Thoracic aorta (tissue), 2 donors: ENCODE measurements at places on chromosomes 2 and 18.

- DNase-seq = no peak
Observed at GRCh38 chr18:46337271-46337670, 233.1 kb downstream of the HAUS1 start.

- DNase-seq = no peak
Observed at GRCh38 chr2:68747900-68748299, 13.3 kb downstream of the ARHGAP25 start.

DNA sequence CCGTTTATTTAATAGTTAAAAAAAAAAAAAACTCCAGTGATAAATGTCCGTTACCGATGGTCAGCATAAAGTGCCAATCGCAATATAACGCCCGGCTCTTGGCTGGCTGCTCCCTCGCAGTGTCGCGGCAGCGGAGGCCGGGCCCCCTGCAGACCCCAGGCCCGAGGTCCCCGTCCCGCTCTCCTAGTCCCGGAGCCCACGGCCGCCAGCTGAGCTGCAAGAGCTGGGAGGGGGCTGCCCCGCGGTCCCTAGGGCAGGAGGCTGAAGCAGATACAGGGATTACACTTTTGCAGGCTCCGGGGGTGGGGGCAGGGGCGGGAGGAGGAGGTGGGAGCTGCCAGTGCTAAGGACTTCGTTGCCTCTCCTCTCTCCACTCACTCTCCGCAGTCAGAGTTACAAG, 6.9 kb downstream of the OSR1 start:
- no peak for DNase-seq

DNA sequence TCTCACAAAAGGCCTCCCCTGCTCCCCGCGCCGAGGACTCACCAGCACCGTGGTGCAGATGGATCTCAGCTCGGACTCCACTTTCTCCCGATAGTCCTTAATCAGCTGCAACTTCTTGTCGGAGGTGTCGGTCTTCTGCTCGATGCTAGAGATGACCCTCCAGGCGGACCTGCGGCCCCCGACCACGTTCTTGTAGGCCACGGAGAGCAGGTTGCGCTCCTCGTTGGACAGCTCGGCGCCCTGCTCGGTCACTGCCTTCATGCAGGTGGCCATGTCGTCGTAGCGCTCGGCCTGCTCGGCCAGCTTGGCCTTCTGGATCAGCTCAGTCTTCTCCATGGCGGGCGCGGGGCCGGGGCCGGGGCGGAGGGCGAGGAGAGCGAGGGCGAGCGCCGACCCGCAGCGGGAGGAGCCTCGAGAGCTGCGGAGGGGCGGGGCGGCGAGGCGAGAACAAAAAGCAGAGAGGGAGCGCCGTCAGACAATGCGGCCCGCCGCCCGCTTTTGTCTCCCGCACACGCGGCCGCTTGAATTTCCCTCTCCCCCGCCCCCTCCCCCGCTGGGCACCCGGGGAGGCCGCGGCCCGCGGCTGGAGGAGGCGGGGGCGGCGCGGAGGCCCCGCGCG, 571 bp downstream of the YWHAQ start:
- DNase-seq = peak; percentile 25
